ENCODE measurements at places on chromosomes 5 and 9.

GRCh38 chr5:38420691-38421390 is 135.6 kb downstream of the LIFR start:
- peak; percentile 20 for DNase-seq

DNA sequence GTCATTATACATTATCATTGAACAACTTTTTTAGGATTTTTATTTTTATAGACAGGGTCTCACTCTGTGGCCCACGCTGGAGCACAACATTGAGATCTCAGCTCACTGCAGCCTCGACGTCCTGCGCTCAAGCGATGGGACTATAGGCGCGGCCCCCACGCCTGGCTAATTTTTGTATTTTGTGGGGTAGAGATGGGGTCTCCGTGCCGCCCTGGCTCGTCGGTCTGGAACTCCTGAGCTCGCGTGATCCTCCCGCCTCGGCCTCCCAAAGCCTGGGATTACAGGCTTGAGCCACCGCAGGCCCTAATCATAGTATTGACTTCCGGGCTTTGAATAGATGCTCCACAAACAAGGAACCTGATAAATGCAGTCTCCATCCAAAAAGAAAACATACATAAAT is 1.4 kb upstream of the EDF1 start:
- no peak for DNase-seq

GRCh38 chr5:148992265-148992664 is 70.6 kb downstream of the SH3TC2 start:
- no peak for DNase-seq

- no peak for DNase-seq
Measured at GRCh38 chr9:115063058-115063845, 54.7 kb downstream of the TNC start.

DNA sequence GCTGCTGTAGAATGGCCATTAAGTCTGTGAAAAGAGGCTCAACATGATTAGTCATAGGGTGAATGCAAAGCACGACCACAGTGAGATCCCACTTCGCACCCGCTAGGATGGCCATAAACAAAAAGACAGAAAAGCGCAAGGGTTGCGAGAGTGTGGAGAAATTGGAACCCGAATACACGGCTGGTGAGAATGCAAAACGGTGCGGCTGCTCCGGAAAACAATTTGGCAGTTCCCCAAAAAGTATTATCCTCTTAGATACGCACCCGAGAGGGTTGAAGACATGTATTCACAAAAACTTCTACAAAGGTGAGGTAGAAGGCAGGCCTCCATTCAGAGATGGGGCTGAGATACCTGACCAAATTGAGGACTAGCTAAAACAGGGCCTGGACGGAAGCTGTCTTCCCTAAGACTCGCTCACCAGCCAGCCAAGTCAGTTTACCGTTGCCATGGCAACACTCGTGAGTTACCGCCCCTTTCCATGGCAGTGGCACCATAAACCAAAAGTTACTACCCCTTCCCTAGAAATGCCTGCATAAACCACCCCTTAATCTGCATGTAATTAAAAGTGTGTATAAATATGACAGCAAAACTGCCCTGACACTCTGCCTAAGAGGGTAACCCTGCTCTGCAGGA is 726 bp upstream of the PSMB7 start:
- DNase-seq = no peak

DNA sequence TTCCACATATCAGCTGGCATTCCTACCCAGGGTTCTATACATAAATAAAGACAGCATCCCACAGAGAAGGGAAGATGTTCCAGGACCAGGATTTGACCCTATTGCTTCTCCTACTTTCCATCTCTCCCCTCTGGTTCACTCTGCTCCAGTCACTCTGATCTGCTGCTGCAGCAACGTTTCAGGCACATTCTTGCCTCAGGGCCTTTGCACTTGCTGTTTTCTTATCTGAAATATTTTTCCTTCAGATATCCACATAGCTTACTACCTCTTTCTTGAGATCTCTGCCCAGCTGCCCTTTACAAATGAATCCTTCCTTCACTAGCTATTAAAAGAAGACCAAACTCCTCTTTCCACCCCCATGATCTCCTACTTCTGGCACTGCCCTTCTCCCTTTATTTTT is 204.5 kb downstream of the SPOCK1 start:
- DNase-seq = no peak

DNA sequence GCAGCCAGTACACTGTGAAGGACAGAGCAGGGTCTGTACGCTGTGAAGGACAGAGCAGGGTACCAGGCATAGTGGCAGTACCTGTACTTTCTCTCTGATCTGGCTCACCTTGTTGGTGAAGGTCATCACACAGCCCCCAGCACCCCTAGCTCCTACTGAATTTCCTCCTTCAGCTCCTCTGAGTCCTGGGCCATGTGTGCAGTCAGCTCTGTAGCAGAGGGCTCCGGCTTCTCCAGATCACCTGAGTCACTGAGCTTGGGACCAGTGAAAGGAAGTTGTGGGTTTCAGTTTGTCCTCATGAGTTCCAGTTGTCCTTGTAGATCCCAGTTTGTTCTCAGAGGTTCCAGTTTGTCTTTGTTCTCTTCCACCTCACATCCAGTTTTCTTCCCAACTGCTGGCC is 5.5 kb downstream of the NUDT2 start:
- no peak for DNase-seq

- DNase-seq = no peak
Measured at GRCh38 chr5:167263185-167263584, 1028.3 kb upstream of the WWC1 start.

- no peak for DNase-seq
Measured at GRCh38 chr5:93868851-93869250, 127.5 kb upstream of the POU5F2 start.

- no peak for DNase-seq
Measured at GRCh38 chr9:8616414-8616813, 816.8 kb upstream of the DMAC1 start.

- no peak for DNase-seq
Measured at GRCh38 chr5:23352446-23352845, 155.0 kb upstream of the PRDM9 start.

- DNase-seq = no peak
Measured at GRCh38 chr5:13276156-13276555, 668.3 kb downstream of the DNAH5 start.

DNA sequence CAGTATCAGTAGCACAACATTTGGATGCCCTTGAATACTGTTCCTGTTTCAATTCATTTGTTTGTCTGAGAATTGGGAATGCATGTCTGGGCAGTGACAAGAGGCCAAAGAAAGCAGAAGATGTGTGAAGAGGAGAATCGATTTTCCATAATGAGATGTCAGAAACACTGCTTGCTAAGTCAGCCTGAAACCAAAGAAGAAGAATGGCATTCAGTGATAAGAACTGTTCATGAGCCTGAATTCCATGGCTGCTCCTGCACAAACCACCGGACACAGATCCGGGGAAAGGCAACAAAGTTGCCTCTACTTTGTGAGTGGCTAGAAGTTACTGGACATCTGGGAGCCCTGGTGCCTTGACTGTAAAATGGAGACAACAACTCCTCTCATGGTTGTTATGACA is 207.2 kb upstream of the RASEF start:
- no peak for DNase-seq

- DNase-seq = no peak
Measured at GRCh38 chr9:110900917-110901316, 137.4 kb downstream of the LPAR1 start.

- peak; percentile 40 for DNase-seq
Measured at GRCh38 chr9:129998491-129999140, 44.4 kb downstream of the FNBP1 start.

DNA sequence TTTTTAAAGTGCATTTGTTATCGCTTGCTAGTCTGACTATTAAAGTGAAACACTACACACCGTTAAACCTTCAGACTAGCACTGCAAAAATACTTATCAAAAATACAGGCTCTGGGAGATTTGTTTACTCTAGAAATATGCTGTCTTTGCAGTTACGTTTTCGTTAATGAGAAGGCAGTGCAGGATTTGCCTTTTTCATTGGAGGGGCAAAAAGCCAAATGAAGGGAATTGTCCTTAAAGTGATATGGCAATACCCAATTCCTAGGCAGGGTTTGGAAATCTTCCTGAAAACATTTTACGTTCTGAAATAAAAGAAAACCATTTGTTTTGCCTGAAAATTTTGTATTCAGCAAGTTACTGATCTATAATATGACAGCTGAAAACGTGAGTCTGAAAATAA is 1800.2 kb downstream of the MAT2B start:
- DNase-seq = no peak

DNA sequence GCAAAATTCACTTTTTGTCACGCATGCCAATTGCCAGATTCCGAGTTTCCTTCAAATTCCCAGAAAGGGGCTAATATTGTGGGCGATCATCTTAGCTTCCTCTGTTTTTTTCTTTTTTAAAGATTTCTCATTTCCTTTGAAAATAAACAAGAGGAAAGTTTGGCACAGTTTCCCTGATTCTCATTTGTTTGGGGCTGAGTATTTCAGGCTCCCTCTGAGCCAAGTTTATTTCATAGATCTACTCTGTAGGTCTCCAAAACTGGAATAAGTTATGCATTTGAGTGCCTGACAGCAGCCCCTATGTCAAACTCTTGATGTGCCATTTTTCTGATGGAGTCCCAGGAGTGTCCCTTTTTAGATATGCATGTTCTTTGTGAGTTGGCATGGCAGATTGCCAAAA is 1297.2 kb upstream of the WWC1 start:
- DNase-seq = no peak

DNA sequence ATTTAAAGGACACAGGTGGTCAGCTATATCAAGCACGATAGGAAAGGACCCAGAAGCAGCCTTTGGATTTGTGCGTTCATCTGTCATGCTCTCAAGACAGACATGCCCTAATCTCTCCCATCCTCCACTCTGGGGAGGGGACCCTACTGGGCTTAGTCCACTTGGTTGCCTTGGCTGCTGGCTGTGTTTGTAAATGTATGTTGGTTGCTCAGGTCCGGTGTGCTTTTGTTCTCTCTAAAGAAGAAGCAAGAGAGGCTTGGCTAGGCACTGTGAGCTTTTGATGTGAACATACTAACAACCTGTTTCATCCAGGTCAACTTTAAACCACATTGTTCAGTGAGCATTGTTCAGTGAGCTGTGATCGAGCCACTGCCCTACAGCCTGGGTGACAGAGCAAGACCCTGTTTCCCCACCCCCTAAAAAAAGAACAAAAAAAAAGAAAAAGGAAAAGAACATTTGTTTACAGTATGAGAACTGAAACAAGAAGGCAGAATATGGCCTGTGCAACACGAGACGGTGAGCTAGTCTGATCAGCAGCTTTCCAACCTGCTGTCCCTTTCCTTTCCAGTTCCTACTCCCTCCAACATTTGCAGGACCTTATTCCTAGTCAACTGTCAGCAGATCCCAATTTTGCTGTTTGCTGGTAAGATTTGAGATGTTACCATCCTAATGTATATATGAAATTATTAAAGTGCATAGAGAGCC is 228.3 kb downstream of the ARHGAP26 start:
- no peak for DNase-seq

DNA sequence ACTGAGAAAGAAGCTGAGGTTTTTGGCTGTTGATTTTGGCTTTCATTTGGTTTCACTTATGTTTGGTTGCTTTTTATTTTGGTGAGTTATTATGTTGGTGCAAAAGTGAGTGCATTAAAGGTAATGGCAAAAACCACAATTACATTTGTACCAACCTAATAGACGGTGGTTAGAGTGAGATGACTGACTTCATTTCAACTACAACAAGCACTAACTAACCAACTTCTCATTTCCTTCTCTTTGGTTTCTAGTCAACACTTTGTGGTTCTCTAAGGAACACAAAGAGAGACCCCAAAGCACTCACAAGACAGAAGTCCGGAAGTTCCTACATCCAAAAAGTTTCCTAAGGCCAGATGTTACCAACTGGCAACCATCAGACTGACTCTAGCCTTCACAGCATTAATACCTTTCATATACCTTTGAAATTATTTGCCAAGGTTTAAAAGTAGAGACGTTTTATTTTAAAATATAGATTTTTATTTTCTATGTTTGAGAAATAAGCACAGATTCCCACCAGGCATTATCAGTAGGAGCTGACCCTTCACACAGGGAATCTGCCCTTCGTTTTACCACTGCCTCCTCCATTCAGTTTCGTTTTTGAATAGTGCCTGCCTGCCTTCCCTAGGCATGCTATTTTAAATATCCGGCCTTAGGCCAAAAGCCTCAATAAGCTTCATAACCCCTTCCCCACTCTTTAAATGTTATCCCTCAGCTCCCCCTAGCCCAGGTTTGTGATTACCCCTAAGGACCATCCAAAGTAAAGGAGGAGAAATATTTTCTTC is 301.1 kb upstream of the PTGER4 start:
- peak; percentile 63 for DNase-seq

GRCh38 chr9:16816011-16816410 is 54.5 kb downstream of the BNC2 start:
- no peak for DNase-seq

DNA sequence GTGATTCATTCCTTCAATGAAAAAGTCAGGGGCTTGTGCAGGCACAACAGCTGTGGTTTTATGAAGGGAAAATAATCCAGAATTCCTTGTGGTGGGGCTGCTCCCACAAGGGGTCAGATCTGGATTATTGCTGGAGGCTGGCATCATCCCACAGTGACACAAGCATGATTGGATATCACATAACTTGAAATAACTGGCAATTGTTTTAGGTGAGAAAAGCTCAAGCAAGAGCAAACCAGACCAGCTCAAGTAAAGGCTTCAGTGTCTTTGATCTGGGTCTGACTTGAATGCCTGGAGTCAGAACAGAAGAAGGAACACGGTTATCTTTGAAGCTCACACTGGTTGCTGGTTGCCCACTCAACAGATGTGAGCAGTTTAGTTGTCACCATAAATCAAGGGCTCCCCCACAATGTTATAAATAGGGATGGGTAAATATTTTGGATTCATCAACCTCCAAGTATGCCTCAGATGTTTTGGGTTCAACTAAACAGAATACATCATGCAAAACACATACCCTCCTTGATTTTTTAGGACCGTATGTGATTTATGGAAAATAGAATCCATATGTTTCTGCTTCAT is 3.1 kb upstream of the ZNF474 start:
- DNase-seq = no peak

DNA sequence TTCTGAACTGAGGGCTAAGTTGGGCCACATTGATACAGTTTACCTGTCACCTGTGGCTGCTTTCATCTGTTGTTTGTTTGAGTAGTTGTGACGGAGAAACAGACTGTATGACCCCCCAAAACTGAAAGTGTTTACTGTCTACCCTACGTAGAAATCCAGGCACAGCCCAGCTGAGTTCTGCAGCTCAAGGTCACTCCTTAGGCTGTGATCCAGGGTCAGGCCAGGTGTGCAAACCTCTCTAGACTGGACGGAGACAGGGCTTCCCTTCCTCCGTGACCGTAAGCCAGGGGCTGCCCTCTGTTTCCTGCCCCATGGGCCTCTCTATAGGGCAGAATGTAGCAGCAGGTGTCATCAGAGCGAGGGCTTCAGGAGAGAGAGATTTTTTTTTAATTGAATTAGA is 207.9 kb upstream of the OTULINL start:
- no peak for DNase-seq

GRCh38 chr5:54743997-54744788 is 226.6 kb downstream of the SNX18 start:
- peak; percentile 78 for DNase-seq

DNA sequence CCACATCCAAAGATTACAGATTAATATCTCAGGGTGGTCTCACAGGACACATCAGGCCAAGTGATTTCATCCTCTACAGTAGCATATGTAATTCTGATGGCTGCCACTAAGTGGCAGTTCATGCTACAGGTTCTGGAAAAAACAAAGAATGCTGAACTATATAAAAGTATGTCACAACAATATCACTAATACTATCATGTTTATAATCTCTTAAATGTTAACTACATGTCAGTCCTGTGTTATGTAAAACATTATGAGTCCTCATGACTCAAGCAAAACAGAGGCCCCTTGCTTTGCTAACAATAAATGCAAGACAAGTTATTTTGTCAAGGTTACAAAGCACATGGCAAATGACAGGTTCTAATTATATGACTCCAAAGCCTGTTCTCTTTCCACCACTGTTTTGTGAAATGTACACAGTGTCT is 233.2 kb downstream of the FBXL17 start:
- peak; percentile 1 for DNase-seq

Data from CD4-positive, alpha-beta T cell treated with Interleukin-17A for 1 hour (primary cell).